ENCODE measurements at places on chromosomes 6 and 20.

- no peak for DNase-seq
These were observed 35.8 kb downstream of the RIPOR2 start for GRCh38 chr6:24899997-24900325.

GRCh38 chr6:168858926-168859325, 394.7 kb downstream of the THBS2 start:
- DNase-seq, result no peak

DNA sequence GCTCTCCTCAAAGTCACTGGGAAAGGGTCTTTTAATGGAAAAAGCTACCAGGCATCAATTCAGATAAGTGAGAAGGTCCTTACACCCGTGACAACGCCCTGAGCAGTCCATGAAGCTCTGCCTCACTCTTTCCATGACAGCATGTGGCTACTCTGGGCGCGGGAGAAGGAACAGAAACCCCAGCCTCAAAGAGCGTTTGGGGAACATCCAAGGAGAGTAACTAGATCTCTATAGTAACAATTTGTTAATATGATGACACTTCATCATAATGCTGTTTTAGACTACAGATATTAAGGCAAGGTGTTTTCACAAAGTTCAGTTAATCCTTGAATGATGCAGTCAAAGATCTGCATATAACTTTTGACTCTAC, 55.2 kb downstream of the KIF6 start:
- DNase-seq, result no peak

GRCh38 chr20:6480328-6481200, 286.9 kb upstream of the BMP2 start:
- no peak for DNase-seq

- no peak for DNase-seq
These were observed 19.7 kb downstream of the AKIRIN2 start for GRCh38 chr6:87682310-87682709.

- DNase-seq, result no peak
These were observed 211.9 kb upstream of the PMEPA1 start for GRCh38 chr20:57921676-57922075.

- DNase-seq, result no peak
These were observed 430.3 kb upstream of the SULF2 start for GRCh38 chr20:48215536-48215935.

GRCh38 chr6:20370393-20370792, 31.3 kb upstream of the E2F3 start:
- DNase-seq, result no peak

DNA sequence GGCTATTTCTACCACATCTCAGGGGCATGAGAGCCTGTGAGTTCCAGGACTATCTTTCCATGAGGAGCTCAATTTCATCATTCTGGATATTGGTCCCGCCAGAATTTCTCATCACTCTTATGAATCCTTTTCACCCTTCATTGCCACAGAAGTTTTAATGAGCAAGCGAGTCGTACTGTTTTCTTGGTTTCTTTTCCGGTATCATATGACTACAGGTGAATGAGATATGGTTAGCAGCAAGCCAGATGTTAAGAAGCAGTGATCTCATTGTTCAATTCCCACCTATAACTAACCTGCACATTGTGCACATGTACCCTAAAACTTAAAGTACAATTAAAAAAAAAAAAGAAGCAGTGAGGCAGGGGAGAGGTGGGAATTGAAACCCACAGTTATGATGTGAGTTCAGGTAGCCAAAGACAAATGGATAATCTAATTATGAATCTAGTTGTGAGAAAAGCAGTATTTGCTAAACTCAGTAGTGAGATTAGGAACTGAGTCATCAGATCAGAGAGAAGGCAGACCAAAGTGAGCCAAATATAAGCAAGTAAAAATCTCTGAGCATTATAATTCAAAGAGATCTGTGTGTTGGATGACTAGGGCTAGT, 78.0 kb upstream of the ELOVL5 start:
- DNase-seq, result no peak

- DNase-seq, result no peak
These were observed 374.3 kb upstream of the GJE1 start for GRCh38 chr6:141758430-141758829.

- no peak for DNase-seq
These were observed 36.6 kb upstream of the FAM50B start for GRCh38 chr6:3812596-3812995.

DNA sequence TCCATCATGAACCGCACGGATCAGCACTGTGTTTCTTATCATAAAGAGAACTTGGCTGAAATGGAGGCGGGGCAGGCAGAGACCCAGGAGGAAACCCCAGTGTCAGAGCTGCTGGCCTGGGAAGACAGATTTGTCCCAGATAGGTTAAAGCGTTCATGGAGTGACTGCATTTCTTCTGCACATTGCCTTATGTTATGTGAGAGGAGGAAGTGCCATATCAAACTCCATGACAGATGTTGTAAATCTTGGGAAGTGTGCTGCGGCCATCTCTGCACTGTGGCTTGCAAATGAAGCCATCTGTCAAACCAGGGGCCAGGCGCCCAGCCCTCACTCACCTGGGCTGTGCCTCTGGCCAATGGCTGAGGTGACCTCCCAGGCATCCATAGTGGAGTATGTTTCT, 163.0 kb downstream of the SLC24A3 start:
- no peak for DNase-seq

DNA sequence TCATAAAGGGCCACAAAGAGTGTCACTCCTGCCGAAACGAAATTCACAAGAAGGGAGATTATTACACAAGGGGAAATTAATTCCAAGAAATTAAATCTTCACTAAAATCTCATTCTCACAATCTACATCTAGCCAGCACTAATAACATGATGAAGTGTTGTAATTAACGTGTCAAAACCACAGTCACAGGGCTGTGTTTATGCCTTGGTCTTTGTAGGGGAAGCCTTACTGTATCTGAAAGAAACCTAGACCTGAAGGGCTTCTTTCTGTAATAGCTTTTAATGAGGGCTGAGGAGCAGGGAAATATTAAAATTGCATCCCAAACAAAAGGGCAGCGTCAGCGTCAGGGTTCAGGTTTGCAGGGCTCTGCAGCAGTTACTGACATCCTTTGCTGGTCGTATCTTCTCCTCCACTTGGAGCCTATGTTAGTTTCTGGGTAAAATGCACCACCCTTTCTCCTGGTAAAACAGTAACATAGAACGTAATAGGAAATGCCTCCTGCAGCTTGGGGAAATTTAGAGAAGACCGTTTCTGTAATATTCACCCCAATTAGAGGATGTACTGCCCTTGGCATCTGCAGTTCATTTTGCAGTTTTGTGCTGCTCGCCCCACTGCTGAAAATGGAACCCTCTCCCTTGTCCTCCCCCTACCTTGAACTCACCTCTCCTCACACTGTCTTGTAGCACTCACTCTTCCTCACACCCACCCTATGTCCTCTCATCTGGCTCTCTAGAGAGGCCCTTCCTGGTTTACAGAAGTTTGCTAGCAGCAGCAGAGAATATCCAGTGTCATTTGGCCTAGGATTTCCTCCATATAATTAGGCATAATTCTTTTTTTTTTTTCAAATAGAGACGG, 109.0 kb upstream of the TRAF3IP2 start:
- DNase-seq, result no peak

GRCh38 chr6:85684133-85684808, 41.6 kb upstream of the SYNCRIP start:
- no peak for DNase-seq

- DNase-seq, result no peak
These were observed at the start of gene B3GAT2 for GRCh38 chr6:70956451-70957283. Gene B3GAT2, minus strand, starts transcription at chr6:70957060. Its CDS starts 631 bp downstream, at chr6:70956429.
